GOT3 (cell line): ENCODE measurements at places on chromosomes 4 and X.

- DNase-seq, result no peak
Measured at GRCh38 chrX:43860646-43861370, 21.4 kb downstream of the MAOB start.

DNA sequence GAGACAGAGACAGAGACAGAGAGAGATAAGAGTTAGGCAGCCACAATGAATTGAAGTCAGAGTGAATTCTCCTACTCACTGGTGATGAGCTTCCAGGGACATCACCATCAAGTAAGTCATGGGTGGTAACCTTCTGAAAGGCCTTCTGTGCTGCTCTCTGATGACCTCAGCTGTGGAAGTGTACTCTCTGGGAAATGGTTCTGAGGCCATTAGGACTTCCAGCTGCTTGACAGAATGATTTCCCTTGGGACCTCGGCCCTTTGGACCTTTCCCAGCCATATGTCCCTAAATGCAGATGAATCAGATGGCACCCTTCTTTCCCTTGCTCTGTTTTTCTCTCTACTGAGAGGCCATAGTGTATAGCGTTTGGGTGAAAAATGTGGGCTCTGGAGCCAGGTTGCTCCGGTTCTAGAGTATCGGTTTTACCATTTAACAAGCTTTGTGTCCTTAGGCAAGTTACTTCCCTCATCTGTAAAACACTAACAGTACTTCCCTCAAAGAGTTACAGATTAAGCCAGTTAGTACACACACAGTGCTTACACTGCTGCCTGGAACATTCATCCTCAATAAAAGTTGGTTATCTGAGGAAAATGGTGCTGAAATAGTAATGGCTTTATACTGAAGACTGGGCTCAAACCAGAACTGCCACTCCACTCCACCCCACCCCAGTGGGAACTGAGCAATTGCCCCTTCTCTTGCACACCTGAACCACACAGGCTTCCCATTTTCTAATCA, 7.6 kb downstream of the SEPTIN11 start:
- no peak for DNase-seq

DNA sequence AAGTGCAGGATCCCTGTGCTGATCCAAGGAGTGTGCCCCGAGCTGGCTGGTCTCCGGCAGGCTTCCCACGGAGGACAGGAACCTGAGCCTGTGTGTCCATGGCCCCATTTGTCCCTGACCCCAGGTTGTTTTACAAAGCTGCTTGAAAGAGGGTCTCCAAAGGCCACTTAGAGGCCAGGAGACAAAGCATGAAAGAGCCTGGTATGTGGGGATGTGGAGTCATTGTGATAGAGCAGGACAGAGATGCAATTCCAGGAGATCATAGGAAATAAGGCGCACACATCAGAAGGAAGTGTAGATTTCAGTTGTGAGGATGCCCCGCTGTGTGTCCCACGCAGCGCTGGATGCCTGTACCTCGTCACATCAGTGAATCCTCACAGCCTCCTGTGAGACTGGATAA, 48.0 kb downstream of the TENM3 start:
- no peak for DNase-seq

- no peak for DNase-seq
Measured at GRCh38 chrX:131762802-131763234, 218.9 kb downstream of the OR13H1 start.

GRCh38 chr4:57125996-57126395, 15.8 kb upstream of the IGFBP7 start:
- DNase-seq, result no peak

DNA sequence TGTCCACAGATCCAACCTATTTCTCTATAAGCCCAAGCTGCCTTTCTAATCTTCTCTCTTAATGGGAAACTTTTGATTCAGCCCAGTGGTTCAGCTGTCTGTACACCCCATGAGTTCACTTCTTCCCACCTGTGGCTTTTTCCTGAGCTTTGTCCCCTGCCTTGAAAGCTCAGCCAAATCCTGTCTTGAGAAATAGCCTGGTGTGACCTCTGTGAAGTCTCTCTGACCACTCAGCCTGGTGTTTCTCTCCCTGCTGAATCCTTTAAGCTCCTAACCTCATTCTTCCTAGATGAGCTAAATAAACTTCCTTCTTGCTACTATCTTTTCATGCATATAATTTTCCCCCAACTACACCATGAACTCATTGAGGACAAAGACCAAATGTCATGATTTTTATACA, 15.2 kb upstream of the HERC5 start:
- DNase-seq, result no peak

- DNase-seq, result no peak
Measured at GRCh38 chr4:70984589-70984988, 8.9 kb upstream of the DCK start.

- DNase-seq, result no peak
Measured at GRCh38 chrX:12921886-12922598, 15.6 kb downstream of the TLR8 start.

- no peak for DNase-seq
Measured at GRCh38 chrX:74656079-74656745, 41.8 kb upstream of the RLIM start.
